ENCODE measurements at places on chromosomes 6 and 20.

- DNase-seq = no peak
Observed at GRCh38 chr6:110250838-110251237, 70.6 kb downstream of the CDC40 start.

DNA sequence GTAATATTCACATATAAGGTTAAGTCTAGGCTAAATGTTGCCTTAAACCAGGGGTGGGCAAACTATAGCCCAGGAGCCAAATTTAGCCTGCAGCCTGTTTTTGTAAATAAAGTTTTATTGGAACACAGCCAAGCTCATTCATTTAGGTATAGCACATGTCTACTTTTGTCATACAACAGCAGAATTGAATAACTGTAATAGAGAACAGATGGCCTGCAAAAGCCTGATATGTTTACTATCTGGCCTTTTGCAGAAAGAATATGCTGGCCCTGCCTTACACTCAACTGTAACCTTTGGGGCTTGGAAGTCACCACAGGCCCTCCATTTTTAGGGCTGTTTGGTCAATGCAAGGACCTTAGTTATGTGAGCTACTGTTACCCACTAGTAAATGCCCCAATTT, 17.7 kb upstream of the BCLAF1 start:
- DNase-seq = no peak

DNA sequence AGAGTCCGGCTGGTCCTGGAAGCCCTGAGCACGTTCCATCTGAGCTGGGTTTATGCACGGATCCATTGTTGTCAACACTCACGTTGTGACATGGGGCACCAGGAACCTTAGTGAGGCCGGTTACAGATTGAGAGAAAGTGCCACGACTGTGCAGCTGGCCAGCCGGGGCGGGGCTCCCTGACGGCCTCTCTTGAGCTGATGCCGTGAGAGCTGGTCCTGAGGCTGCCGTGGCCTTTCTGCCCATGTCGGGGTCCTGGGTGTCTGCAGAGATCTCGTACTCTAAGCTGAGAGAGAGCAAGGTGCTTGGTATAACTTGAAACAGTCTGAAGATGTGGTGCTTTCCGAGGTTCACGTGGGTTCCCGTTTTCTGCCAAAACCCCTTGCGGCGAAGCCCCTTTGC, 10.0 kb downstream of the CDH4 start:
- DNase-seq = no peak

GRCh38 chr6:148203281-148203925, 139.2 kb upstream of the SASH1 start:
- DNase-seq = no peak

GRCh38 chr20:8150591-8150990, 18.5 kb downstream of the PLCB1 start:
- DNase-seq = no peak

GRCh38 chr6:39344821-39345280, 22.3 kb upstream of the KCNK16 start:
- DNase-seq = no peak

- DNase-seq = no peak
Observed at GRCh38 chr20:2156666-2157624, 55.3 kb downstream of the STK35 start.

DNA sequence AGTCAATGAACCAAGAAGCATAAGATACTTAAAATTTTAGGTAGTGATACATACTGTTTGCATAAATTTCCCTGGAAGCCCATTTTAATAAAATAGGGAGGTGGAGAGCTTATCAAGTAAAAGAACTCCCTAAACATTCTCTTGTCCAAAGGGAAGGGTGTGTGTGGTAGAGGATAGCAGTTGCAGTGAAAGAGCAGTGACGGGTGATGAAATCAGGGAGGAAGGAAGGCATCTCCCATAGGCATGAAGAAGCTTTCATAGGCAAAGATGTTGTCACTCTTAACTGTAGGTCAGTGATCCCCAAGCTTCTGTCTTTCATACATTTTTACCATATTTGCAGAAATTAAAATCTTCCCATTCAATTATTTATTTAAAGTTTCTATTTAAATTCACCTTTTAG, 60.0 kb upstream of the ZNF831 start:
- DNase-seq = no peak
